Activated T-helper 9 cell treated with anti-CD3 and anti-CD28 coated beads, Interleukin-2, amount 50 U/mL, for 16 hours (primary cell): ENCODE measurements at places on chromosomes 4 and X.

GRCh38 chr4:37662861-37663390 lies 23.2 kb downstream of the RELL1 start:
- DNase-seq: no peak

DNA sequence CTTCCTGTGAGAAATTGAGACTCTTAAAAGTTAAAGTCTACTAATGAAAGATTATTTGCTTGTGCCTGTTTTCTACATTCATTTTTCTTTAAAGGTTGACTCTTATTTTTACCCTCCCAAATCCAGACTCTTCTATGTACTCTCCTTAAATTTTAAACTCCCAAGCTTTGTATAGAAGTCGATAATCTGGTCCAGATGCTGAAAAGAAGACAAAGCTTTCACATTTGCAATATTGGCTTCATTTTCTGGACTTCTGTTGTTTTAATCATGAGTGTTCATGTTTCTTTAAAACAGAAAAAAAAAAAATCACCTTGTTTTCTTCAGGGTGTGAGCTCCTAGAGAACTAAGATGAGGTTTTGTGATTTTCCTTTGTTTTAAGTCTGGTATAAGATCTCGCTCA lies 53.2 kb upstream of the TBC1D14 start:
- no peak for DNase-seq

GRCh38 chr4:11535333-11535732 lies 106.6 kb upstream of the HS3ST1 start:
- DNase-seq: no peak

DNA sequence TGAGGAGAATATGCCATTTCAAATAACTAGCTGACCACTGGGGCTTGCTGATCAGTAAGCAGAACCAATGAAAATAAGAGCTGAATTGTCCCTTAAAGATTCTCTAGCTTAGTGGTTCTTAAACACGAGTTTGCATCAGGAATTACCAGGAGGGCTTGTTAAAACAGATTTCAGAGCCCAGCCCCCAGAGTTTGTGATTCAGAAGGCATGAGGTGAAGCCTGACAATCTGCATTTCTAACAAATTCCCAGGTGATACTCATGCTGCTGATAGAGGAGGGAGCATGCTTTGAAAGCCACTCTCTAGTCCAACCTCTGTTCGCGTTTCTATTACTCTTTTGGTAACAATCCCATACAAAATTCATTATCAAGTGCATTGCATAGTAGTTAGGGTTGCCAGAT lies 35.5 kb downstream of the DCX start:
- DNase-seq: no peak

GRCh38 chr4:106114270-106114669 lies 201.7 kb downstream of the TBCK start:
- DNase-seq: no peak

DNA sequence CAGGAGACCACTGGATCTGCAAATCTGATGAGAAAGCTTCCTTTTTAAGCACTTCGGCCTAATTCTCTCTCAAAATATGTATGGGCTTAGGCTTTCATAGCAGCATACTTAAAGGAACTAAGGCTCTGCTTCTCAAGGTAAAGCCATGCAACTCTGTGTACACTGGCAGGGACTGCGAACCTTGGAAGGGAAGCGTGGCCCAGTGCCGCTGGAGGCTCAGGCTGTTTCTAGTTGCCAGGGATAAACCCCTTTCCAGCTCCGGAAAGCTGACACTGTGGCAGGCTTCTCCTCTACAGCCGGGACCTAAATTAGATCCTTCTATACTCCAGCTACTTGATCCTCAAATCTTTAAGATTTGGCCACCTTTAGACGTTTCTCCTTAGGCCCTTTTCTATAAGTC lies 1091.3 kb upstream of the TENM3 start:
- DNase-seq: no peak

DNA sequence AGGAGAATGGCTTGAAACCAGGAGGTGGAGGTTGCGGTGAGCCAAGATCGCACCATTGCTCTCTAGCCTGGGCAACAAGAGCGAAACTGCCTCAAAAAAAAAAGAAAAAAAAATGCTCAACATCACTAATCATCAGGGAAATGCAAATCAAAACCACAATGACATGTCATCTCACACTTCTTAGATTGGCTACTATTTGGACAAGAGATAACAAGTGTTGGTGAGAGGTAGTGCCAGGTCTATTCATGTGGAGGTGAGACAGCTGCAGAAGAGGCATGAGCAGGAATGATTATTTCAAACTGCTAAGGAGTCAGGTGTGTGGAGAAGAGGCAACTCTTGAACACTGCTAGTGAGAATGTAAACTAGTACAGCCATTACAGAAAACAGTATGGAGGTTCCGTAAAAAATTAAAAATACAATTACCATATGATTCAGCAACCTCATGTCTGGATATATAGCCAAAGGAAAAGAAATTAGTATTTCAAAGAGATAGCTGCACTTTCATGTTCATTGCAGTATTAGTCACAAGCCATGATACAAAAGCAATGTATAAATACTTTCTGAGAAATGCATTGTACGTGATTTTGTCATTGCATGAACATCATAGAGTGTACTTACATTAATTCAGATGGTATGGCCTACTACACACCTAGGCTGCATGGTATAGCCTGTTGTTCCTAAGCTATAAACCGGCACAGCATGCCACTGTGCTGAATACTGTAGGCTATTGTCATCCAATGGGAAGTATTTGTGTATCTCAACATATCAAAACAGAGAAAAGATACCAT lies 75.3 kb downstream of the TMEM144 start:
- DNase-seq: no peak

DNA sequence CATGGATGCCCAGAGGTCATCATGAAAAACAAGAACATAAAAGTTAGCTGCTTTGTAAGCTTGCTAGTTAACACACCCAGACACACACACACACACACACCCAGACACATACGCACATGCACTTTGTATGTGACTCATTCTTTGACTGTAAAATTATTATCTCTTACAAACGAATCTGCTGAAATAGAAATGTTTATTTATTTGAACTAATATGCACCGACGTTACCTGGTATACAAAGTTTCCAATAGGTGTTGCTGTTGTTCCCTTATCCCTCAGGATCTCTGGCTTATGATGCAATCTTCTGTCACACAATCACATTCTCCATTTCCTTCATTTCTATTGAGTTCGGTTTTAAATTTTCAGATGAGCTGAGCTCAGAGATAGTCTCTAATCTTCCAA lies 209.3 kb downstream of the PTTG2 start:
- no peak for DNase-seq

DNA sequence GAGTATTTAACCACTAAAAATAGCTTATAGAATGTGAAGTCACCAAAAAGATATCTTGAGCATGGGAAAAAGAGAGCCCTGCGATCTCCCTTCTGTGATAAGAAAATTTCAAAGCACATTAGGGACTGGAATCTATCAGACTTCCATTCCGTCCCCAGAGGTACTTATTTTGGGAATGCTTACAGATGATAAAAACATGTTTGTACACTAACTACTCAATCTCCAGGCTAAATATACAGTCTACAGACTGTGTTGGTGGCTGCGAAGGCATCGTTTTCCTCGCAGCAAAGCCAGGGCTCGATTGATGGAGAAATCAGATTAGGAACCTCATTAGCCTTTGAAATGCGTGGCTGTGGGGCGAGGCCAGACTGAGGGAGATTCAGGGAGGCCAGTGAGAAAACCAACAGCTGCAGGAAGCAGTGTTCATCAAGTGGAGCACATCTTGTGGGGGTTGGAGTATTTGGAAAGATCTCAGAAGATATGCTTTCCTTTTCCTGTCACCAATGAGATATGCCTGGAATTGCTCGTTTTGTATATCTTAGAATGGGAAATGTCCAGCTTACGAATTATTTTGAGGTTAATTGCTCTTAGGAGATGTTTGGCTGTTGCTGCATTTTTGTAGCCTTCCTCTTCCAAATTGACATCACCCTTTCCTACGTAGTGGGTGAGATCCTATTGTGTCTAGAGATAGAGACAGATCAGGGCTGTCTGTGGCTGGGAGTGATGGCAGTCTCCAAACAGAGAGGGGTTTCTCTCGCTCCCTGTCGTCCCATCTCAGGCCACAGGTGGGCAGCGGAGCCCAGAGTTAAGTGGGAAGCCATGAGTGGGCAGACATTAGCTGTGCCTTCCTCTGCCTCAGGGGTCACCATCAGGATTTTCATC lies 224.9 kb upstream of the FAT1 start:
- no peak for DNase-seq

DNA sequence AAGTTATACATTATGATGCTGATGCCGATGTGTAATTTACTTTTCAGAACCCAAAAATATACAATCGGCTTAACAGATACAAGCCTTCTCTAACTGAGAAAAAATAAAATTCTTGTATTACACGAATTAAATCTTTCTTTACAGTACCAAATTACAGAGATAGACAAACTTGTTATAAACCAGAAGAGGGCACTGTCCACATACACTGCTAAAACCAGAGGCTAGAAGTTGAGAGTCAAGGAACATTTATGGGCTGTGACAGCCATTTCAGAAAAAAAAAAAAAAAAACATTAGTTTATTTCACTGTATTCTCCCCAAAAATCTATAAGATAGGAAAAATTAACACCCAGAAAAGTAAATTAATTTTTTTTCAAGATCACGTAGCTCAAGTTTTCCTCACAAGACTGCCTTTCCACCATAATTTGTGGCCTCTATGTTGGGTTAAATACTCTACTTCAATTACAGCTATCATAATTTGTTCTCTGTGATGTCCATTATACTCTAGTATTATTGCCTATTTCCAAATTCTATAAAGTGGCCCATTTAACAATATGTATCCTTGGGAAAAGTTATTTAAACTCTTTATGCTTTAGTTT lies 12.0 kb downstream of the EREG start:
- no peak for DNase-seq

- no peak for DNase-seq
Observed at GRCh38 chr4:56727150-56727549, 46.1 kb upstream of the HOPX start.

- DNase-seq: no peak
Observed at GRCh38 chr4:147840838-147841738, 109.2 kb downstream of the ARHGAP10 start.

GRCh38 chr4:90185416-90185815 lies 58.2 kb downstream of the CCSER1 start:
- no peak for DNase-seq

DNA sequence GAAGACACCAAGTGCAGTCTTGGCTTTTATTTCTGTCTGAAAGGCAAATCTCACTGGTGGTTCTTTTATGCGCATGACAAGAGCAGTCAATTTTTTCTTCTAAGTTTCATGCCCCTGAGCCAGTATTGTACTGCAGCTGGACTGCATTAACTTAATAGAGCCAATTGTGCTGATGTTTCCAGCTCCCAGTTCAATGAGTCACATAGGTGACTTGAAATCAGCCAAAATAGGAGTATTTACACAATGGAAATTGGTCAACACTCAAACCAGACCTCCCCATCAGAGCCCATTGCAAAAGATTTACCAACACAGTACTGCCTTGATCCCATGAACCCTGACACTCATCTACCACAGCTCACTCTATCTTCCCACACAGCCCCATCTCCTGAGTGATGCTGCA lies 100.3 kb upstream of the GUCY1A1 start:
- DNase-seq: no peak

DNA sequence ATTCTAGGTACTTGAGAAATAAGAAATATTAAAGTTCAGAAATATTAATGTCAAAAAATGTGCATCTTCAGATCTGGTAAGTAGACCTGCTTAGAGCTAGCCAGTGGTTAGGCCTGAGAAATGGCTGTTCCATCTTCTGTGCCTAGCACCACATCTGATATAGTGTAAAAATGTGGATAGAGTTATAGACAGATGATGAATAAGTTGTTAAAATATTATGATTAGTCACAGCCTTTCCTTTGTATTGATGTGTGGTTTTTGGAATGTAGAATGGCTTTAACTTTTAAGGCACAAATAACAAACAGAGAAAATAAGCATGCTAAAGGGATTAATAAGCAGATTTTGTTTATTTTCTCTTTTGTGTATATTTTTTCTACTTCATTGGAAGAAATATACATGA lies 133.5 kb upstream of the NUDT6 start:
- DNase-seq: no peak
